Mesothelial cell of epicardium (in vitro differentiated cells): ENCODE measurements at places on chromosomes 16 and 17.

DNA sequence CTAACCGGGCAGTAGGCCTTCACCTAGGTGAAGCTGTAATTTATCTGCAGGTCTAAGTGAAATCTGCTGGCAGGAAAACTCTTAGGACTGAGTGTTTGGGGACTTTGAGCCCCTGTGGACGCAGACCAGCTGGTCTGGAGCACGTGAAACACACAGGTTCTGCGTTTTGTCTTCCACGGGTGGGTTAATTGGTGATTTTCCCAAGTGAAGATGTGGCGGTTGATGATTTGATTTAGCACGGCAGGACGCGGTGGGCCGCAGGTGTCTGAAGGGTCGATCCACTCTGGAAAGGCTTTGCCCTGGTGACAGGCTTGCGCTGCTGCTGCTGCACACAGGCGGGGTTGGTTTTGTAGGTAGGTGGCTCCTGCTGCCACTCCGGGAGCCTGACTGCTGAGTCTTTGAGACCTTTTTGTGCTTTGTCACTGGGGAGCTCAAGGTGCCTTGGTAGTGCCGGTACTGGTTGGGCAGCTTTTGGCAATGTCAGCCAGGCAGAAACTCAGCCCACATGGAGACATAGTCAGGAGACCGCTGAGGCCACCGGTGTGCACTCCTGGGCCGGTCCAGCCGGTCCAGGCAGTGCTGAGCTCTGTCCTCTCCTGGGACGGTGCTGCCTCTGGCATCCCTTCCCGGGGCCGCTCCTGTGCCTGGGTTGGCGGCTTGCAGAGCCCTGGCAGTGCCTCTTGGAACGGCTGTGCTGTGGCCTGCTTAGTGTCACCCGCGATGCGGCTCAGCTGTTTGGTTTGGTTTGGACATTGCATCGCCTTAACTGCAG, 2.3 kb downstream of the BAIAP2 start:
- H3K4me1 ChIP-seq: peaks cover 64% of the 10 kb centered on the region
- H3K27me3 ChIP-seq: no peaks in the 10 kb centered on the region
- no peak for DNase-seq
- H3K27ac ChIP-seq: peak overlapping the region; percentile 84
- peak overlapping the region; percentile 81 for H3K4me3 ChIP-seq

DNA sequence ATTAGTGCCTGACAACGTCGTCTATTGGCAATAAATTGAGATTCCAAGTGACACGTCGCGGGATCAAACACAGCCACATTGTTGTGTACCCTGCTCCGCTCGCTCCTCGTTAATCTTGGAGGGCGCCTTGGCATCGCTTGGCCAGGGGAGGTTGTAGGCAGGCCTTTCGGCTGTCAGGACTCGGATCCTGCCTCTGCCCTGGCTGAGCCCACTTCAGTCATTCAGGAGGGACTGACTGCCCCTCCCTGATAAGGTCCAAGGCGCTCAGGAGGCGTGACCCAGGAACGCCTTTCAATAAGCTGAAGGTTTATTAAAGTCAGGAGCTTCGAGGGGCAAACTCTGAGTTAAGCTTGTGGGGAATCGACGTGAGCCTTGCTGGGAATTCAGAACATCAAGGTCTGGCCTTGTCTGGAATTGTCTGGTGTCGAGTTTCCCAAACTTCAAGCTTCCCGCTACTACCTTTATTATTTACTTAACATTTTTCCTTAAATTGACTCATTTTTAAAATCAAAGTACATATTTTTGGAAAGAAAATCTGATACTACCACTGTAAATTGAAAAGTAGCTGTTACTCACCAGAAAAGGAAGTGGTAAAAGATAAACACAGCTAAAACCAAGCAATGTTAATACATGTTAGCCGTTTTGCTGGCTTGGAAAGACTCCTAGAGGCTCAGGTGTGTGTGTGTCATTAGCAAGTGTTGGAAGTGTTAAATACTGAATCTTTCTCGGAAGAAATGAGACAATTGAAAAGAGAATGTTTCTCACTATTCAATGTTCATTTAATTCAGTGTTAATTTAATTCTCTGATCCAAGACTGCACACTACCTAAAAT, 5.3 kb upstream of the IRX3 start:
- no peak overlapping the region for H3K4me3 ChIP-seq
- H3K36me3 ChIP-seq: peaks cover 2% of the 10 kb centered on the region
- H3K27me3 ChIP-seq: peaks cover 68% of the 10 kb centered on the region
- H3K4me1 ChIP-seq: peaks cover 22% of the 10 kb centered on the region
- no peak overlapping the region for H3K27ac ChIP-seq

DNA sequence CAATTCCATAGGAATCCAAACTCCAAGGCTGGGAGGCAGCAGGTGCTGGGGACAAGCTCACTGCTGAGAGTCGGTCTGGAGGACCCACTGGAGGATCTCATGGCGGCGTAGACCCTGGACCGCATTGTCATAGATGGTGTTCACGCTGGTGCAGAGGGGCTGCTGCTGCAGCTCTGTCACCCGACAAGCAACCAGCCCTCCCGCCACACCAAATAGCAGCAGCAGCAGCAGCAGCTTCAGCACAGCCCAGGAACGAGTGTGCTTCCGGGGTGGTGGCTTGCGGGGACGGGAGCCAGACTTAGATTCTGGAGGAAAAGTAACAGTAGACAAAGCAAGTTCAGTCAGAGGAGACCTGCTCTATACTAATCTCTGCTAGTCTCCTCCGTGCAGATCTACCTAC, 9.9 kb downstream of the EME1 start:
- no peaks in the 10 kb centered on the region for H3K27me3 ChIP-seq
- H3K36me3 ChIP-seq: peaks cover 46% of the 10 kb centered on the region
- no peak overlapping the region for H3K4me3 ChIP-seq

DNA sequence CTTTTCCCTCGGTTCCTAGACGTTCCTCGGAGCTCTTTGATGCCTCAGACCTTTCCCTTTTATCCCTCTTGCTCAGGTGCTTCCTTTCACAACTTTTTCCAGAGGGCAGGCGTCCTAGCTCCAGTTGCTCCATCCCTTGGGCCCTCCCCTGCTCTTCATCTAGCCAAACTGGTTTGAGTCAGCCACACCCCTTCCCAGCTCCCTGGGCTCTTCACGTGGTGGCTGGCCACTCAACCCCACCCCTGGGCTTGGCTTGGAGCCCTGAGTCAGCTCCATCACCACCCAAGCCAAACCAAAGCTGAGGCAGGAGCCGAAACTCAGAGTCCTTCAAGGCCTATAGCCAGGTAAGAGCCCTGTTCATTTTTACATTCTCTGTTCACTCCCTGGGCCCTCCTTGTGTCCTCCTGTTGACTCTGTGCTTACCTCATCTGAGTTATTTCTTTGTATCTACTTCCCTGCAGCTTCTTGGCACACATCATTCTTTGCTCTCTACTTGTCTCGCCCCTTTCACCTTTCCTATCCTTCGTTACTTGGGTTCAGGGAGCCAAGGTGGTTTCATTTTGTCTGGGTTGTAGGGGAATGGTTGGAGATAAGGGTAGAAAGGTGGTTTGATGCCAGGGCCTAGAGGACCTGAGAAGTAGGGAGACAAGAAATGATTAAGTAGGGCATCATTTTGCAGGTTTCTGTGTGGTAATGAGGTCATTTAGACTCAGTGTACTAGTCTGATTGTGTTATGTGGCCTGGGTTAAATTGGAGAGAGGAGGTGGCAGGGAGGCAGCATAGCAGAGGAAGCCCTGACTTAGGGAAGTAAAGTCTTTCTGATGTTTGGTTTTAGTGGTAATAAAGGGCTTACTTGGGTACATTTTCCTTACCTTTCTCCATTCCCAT, 7.6 kb upstream of the PHKG2 start:
- peaks cover 22% of the 10 kb centered on the region for H3K4me1 ChIP-seq
- no peaks in the 10 kb centered on the region for H3K27me3 ChIP-seq
- no peak for DNase-seq
- peak overlapping the region; percentile 56 for H3K4me3 ChIP-seq

GRCh38 chr17:62816282-62816839, 8.2 kb upstream of the MARCHF10 start:
- peak overlapping the region; percentile 63 for H3K27ac ChIP-seq
- peak; percentile 24 for DNase-seq

DNA sequence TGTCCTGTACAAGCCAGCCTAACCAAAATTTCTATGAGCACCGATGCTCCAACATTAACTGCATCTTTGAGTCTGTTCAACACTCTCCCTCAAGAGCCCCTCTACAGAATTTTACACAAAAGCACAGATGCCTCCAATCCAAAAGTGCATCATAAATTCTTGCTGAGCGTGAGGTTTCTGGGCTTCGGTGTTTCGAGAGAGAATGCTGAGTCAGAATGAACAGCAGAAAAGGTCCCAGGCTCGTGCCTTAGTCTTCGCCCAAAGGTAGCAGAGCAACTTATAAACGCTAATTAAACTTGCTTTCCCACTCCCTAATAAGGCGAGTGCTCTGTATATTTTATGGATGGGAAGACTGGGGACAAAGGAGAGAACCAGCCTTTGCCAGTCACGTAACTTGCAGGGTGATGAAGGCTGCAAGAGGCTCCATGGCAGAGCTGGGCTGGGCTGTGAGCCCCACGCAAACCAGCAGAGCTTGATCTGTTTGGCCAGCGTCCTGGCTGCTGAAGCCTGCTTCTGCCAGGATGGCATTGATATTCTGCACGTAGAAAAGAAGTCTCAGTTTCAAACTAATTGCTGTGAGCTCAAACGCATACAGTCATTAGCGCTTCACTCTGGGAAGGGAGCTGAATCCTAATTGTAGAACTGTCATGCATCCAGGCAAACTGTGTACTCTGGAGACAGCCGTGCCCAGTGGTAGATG, 138.5 kb downstream of the DNAH9 start:
- peaks cover 8% of the 10 kb centered on the region for H3K4me1 ChIP-seq
- H3K27ac ChIP-seq: no peak overlapping the region
- H3K4me3 ChIP-seq: no peak overlapping the region

DNA sequence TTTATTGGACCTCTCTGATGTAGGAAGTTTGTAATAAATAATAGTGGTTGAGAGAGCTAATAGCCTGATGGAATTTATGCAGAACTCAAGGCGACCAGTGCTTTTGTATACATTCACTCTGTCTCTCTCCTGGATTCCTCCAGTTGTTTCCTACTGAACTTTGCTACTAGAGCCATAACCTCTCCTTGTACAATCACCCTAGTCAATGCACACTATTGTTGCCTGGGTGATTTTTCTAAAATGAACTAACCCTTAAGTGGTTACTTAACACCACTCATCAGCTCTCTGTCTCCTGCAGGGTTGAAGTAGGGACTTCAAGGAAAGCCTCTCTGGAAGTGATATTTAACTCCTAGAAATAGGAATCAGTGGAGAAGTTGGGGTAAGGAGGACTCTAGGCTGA, 9.7 kb downstream of the PHKB start:
- H3K27ac ChIP-seq: no peak overlapping the region
- no peaks in the 10 kb centered on the region for H3K27me3 ChIP-seq
- no peak overlapping the region for H3K4me3 ChIP-seq
- H3K4me1 ChIP-seq: peaks cover 21% of the 10 kb centered on the region
- peaks cover 4% of the 10 kb centered on the region for H3K36me3 ChIP-seq

- H3K27me3 ChIP-seq: peaks cover 71% of the 10 kb centered on the region
- no peaks in the 10 kb centered on the region for H3K4me1 ChIP-seq
- H3K36me3 ChIP-seq: no peaks in the 10 kb centered on the region
- no peak for DNase-seq
- no peak overlapping the region for H3K27ac ChIP-seq
Observed at GRCh38 chr17:33633446-33633845, 340.4 kb upstream of the ASIC2 start.
